ENCODE measurements at places on chromosomes 7 and 10. TPM values are rescaled to one million over a fixed set of nuclear protein-coding genes. Genes with fewer than 3 reads are reported as not detected.

Gene TMEM270
- not detected for total RNA-seq

Gene TACR2
- not detected for total RNA-seq

Gene NACAD
- total RNA-seq = 1.3 TPM

Gene SOSTDC1
- not detected for total RNA-seq

Gene ATXN7L1
- 10.3 TPM for total RNA-seq

Gene SLC13A4
- total RNA-seq = 0.14 TPM

Gene ASB15
- not detected for total RNA-seq

Gene OGDHL
- 0.14 TPM for total RNA-seq

Gene TMEM176B
- total RNA-seq = 0.29 TPM

Gene GIMAP1
- not detected for total RNA-seq

Gene NCF1
- total RNA-seq = 0.29 TPM

Gene BEND7
- 1.0 TPM for total RNA-seq

Gene LMOD2
- total RNA-seq = not detected

Gene ACSL5
- 1.4 TPM for total RNA-seq

Gene COL17A1
- total RNA-seq = under 0.01 TPM

Gene PKD1L1
- under 0.01 TPM for total RNA-seq

Gene DENND2A
- 0.44 TPM for total RNA-seq

Gene GPR85
- total RNA-seq = 1.0 TPM

Gene RPEL1
- not detected for total RNA-seq

Gene TMEM236
- total RNA-seq = under 0.01 TPM

Gene KIF5B
- total RNA-seq = 139 TPM

Gene NUDT13
- total RNA-seq = 2.0 TPM

Gene CUEDC2
- 51.2 TPM for total RNA-seq

Gene CACNB2
- 0.14 TPM for total RNA-seq

Gene AIMP2
- 58.7 TPM for total RNA-seq

Gene CALHM2
- total RNA-seq = 26.3 TPM

Gene ZNF503
- 8.3 TPM for total RNA-seq

Gene MKX
- total RNA-seq = 0.14 TPM

Gene PRSS37
- total RNA-seq = not detected

Gene COBL
- not detected for total RNA-seq

Gene GRM8
- total RNA-seq = not detected

Gene ELFN1
- under 0.01 TPM for total RNA-seq

Gene FBXL13
- 1.1 TPM for total RNA-seq

Gene NIPSNAP2
- total RNA-seq = 37.5 TPM

Gene SEMA3D
- total RNA-seq = 1.3 TPM

Gene WIPF3
- not detected for total RNA-seq

Gene HUS1
- total RNA-seq = 35.6 TPM

Gene SLC13A1
- not detected for total RNA-seq

Gene PRLHR
- not detected for total RNA-seq

Gene ZCCHC24
- total RNA-seq = 40.7 TPM

Gene SUPV3L1
- 63.2 TPM for total RNA-seq

Gene SCIN
- 3.6 TPM for total RNA-seq

Gene IGF2BP3
- total RNA-seq = 180 TPM

Gene SPDYE2
- total RNA-seq = not detected

Gene ELMO1
- not detected for total RNA-seq

Gene WDFY4
- total RNA-seq = not detected

Gene ADCK2
- total RNA-seq = 21.0 TPM

Gene EGR2
- 14.6 TPM for total RNA-seq

Gene HGF
- total RNA-seq = 282 TPM

Gene SSC4D
- 0.66 TPM for total RNA-seq
